ENCODE measurements at places on chromosomes 2 and 18.
A peak's percentile ranks its signal among the peaks of the same experiment; 100 is the strongest.

DNA sequence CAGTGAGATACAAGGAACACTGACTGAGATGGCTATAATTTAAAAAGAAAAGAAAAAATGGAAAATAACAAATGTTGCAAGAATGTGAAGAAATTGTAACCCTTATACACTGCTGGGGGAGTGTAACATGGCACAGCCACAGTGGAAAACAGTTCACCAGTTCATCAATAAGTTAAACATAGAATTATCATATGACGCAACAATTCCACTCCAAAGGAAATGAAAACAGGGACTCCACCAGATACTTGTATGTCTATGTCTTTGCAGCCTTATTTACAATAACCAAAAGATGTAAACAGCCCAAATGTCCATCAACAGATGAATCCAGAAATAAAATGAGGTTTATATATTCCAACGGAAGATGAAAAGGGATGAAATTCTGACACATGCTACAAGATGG, 30.8 kb downstream of the DDX18 start:
- DNase-seq, result no peak

DNA sequence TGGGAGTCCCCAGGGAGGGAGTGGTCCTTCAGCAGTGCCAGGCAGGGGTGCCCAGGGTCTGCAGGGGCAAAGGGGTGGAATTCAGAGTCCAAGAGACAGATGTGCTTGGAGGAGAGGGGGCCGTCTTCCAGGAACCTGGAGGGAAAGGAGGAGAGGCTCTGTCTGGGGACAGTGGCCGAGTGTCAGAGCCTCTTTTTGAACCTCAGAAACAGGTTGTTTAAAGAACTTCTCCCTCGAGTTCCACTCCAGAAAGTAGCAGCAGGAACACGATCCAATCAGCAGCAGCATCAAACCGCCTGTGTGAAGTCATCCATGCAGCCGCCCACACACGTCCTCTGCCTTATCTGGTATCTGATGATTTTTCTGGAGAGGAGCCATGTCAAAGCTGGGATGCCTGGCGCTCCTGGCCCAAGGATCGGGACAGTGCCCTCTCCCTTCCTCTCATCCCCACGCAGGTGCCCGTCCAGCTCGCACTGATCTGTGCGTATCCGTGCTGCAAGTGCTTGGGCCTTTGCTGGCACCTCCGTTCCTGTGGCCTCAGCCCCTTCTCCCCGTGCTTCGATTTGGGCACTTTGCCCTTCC, 205.1 kb downstream of the NDUFA10 start:
- DNase-seq, result no peak

- DNase-seq, result no peak
Observed at GRCh38 chr18:38616306-38616705, 1050.7 kb upstream of the CELF4 start.

DNA sequence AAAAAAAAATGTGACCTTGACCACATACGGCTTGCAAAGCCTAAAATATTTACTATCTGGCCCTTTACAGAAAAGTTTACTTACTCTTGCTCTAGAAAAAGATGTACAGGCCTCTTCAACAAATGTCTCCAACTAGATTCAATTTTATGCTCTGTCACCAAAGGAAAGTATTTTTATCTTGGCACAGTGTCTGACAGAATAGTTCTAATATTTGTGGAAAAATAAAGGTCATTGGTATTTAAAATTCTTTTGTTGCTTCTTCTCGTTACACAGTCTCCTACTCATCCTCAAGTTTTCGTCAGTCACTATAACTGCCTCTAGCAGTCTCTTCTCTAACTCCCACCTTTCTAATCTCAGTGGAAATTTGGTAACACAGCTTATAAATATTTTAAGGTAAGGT, 1.4 kb downstream of the RBKS start:
- DNase-seq, result no peak

DNA sequence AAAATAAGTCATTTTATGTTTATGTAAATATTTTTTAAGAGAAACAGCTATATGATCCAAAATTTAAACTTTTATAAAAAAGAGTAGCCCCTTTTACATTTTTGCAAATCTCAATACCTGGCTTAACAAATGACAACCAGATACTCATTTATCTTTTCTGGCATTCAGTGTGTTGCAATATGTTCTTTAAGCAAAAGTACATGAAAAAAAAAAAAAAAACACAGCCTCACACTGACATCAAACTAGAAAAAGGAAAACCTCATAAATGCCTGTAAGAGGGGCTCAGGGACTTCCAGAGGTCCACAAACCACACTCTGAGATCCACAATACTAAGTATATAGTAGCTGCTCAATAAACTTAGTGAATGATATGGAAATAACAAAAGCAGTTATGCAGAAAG, 21.9 kb downstream of the PPP4R3B start:
- DNase-seq, result no peak

DNA sequence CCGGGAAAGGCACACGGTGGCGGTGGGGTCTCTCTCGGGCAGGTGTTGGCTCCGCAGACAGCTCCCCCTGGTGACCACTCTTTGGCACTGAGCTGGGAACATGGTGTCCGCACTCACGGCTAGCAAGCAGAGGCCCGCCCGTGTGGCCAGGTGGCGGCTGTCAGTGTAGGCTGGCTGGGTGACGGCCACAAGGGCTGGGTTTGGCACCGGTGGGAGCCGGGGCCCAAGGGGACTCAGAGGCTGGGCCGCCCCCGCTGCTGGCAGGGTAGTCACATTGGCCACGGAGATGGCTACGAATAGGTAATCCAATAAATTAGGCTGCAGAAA, 1071.7 kb downstream of the RPIA start:
- no peak for DNase-seq

- no peak for DNase-seq
Observed at GRCh38 chr2:197601726-197602125, 73.7 kb downstream of the RFTN2 start.

- DNase-seq, result no peak
Observed at GRCh38 chr18:34548120-34548972, 161.8 kb upstream of the DTNA start.

- no peak for DNase-seq
Observed at GRCh38 chr2:106358081-106358480, 110.1 kb downstream of the RGPD3 start.

DNA sequence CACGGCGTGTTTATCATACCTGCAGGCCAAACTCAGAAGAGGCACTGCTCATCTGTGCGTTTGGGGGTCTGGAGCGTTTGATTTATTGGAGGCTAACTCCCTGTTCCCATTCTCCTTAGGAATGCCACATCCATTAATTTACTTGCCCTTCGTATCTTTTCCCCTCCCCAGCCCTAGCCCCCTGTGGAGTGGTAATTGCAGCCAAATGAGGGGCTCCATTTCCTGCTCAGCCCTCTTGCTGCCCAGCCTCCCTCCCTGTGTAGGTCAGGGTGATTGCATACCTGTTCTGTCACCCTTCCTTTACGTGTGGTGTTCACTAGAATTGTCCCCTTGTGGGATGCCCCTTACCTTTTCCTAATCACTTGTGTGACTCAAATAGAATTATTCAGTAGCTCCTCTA, 120.4 kb downstream of the MAP3K20 start:
- DNase-seq, result no peak

GRCh38 chr2:177362499-177362898, 30.1 kb upstream of the AGPS start:
- DNase-seq, result no peak

- DNase-seq, result peak; percentile 80
Observed at GRCh38 chr2:28613633-28614501, 118.0 kb downstream of the PLB1 start.

- DNase-seq, result no peak
Observed at GRCh38 chr2:352696-353095, 64.8 kb upstream of the ALKAL2 start.

- DNase-seq, result no peak
Observed at GRCh38 chr2:84016183-84016582, 442.9 kb downstream of the SUCLG1 start.

DNA sequence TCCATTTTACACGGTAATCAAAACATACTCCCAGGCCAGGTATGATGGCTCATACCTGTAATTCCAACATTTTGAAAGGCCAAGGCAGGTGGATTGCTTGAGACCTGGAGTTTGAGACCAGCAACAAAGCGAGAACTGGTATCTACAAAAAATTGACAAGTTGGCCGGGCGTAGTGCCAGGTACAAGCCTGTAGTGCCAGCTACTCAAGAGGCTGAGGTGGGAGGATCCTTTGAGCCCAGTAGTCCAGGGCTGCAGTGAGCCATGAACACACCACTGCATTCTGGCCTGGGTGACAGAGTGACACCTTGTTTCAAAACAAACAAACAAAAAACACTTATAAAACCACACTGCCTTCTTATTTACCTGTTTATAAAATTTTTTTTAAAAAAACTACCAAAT, 80.8 kb downstream of the GAREM1 start:
- DNase-seq, result no peak

- DNase-seq, result no peak
Observed at GRCh38 chr18:54828281-54828881, at the start of gene RAB27B. Gene RAB27B (plus strand): TSS chr18:54828477. CDS start chr18:54877586, 49,109 bp downstream.

- peak; percentile 33 for DNase-seq
Observed at GRCh38 chr2:23673830-23674679, 252.9 kb downstream of the ATAD2B start.
